Retina (tissue), 1 donor: ENCODE measurements at places on chromosomes 12 and 14.

DNA sequence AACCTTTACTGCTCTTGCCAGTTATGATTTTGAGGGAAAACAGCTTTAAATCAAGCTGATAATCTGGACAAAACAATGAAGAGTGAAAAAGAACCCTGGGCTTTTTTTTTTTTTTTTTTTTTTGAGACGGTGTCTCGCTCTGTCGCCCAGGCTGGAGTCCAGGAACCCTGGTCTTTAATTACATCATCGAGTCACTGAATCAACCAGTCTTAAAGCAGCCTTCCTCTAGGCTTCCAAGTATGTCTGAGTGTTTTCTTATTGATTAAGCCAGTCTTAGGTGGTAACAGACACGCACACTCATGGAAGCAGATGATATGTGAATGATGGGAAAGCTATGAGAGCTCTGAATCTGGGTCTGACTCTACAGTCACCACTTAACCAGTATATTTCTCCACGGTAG, 5.9 kb upstream of the VCPKMT start:
- DNase-seq = no peak

DNA sequence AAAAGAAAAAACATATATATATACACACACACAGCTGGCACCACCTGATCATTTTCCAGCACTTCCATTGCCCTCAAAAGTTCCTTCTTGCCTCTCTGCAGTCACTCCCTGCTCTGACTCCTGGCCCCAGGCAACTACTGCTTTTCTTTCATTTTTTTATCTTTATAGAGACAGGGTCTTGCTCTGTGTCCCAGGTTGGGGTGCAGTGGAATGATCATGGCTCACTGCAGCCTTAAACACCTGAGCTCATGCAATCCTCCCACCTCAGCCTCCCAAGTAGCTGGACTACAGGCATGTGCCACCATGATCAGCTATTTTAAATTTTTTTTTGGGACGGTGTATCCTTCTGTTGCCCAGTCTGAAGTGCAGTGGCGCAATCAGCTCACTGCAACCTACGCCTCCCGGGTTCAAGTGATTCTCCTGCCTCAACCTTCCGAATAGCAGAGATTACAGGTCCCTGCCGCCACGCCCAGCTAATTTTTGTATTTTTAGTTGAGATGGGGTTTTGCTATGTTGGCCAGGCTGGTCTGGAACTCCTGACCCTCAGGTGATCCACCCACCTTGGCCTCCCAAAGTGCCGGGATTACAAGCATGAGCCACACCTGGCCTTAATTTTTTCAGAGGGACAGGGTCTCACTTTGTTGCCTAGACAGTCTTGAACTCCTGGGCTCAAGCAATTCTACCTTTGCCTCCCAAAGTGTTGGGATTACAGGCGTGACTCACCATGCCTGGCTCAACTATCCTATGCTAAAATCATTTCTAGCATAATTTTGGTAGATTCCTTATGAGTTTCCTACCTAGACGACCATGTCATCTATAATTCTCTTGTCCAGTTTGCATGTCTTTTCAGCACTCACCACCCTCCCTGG, 7.8 kb downstream of the HSP90AA1 start:
- no peak for DNase-seq

DNA sequence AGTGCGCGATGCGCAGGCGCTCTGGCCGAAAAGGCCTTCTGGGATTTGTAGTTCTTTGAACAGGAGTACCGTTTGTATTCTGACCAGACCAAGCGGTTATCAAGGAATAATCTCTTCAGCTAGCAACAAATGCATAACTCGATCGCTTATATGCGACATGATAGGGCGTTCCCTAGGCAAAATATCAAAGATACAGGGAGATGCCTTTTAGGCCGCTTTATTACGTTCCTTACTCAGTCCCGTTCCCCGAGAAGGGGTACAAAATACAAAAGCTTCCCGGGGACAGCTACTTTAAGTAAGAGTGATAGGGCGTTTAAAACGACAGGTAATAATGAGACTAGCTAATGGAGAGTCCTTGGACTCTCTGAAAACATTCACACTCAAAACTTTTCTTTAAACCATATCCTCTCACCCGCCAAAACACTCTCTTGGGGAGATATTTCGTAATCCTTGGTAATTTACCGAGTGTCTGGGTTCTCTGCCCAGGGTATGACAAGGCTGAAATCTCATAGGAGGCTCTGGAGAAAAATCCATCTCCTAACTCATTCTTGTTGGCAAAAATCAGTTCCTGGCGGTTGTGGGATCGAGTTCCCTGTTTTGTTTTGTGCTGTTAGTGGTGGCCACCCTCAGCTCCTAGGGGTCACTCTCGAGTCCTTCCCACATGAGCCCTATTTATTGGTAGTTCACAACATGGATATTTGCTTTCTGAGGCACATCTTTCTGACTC, 412 bp upstream of the SNW1 start:
- peak; percentile 62 for DNase-seq

GRCh38 chr14:95575840-95576473, 41.1 kb downstream of the GLRX5 start:
- no peak for DNase-seq

DNA sequence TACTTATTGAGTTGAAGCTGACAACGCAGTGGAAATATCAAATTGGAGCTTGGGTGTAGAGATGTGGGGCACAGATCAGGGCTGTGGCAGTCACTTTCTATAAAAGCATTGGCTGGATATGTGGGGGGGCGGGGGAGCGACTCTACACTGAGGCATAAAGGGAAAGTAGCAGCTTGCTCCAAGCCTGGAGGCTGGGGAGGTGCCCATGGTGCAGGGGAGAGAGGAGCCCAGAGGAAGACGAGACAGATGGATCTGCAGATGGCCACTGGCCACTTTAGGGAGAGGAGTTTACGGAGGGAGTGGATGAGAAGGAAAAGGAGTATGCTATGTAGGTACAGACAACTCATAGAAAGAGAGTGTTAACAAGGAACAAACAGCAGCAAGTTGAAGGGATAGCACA, 13.5 kb upstream of the NGB start:
- no peak for DNase-seq

- peak; percentile 81 for DNase-seq
These were observed 23.8 kb upstream of the PHC1 start for GRCh38 chr12:8890313-8891085.

- no peak for DNase-seq
These were observed 17.6 kb upstream of the NR4A1 start for GRCh38 chr12:52033446-52034140.

- no peak for DNase-seq
These were observed 199.7 kb upstream of the LMNTD1 start for GRCh38 chr12:25752710-25753309.

DNA sequence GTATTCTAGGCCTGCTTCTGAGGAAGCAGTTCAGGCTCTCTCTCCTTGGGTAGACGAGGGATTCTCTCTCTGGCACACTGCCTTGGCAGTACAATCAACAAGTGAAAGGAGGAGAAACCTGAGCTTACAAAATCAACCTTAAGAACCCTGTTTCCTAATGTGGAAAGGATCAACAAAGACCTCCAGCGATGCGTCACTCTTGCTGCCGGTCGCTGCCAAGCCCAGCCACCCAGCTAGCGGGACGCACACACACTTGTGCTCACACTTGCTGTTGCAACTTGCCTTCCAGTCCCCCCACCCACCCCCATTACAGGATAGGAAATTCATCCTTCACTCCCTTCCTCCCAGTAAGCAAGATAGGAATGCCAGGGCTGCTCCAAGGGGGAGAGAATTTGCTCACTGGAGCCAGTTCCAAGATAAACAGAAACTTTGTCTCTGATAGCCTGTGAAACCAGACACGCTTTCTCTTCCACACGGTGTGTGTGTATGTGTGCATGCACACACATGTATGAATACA, 144.3 kb downstream of the BCL11B start:
- DNase-seq = no peak

- no peak for DNase-seq
These were observed 220.8 kb upstream of the NOS1 start for GRCh38 chr12:117582135-117582784.

- no peak for DNase-seq
These were observed 169.5 kb upstream of the FOXN3 start for GRCh38 chr14:89586258-89587135.

- peak; percentile 53 for DNase-seq
These were observed 15.0 kb downstream of the GXYLT1 start for GRCh38 chr12:42129595-42130204.

DNA sequence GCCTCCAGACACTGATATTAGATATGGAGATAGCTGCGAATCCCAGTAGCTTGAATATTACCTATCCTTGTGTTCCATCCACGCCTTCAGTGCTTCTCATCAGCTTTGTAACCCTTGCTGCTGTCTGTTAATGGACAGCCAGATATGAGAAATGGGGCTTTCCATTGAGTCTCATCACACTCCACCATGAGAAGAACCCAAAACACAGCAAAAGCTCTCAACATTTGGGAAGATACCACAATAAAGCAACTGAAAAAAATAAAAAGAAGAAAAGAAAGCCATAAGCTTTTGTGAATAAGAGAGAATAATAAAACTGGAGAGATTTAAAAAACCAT, 225.4 kb downstream of the GALC start:
- DNase-seq = no peak

GRCh38 chr12:104455578-104456416, 951 bp upstream of the CHST11 start:
- no peak for DNase-seq

GRCh38 chr14:74472601-74473000, 20.5 kb downstream of the NPC2 start:
- no peak for DNase-seq

DNA sequence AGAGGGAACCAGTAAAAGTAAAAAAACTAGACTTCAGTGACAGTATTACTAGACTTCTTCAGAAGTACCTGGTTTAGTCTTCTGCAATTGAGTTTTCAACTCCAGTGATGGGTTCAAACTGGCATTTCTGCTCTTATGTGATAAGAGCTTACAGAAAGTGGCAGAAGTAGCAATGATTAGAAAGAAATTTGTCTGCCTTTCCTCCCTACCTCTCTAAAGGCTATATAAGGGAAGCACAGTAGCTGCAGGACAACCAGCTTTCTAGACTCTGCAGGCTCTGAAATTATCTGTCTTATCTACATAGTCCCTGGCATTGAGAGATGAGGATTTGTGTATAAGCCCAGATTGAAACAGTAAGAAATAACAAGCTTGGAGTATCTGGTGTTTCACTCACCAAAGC, 107.5 kb downstream of the DAAM1 start:
- no peak for DNase-seq

GRCh38 chr12:121579981-121580868, 598 bp downstream of the KDM2B start:
- peak; percentile 80 for DNase-seq

DNA sequence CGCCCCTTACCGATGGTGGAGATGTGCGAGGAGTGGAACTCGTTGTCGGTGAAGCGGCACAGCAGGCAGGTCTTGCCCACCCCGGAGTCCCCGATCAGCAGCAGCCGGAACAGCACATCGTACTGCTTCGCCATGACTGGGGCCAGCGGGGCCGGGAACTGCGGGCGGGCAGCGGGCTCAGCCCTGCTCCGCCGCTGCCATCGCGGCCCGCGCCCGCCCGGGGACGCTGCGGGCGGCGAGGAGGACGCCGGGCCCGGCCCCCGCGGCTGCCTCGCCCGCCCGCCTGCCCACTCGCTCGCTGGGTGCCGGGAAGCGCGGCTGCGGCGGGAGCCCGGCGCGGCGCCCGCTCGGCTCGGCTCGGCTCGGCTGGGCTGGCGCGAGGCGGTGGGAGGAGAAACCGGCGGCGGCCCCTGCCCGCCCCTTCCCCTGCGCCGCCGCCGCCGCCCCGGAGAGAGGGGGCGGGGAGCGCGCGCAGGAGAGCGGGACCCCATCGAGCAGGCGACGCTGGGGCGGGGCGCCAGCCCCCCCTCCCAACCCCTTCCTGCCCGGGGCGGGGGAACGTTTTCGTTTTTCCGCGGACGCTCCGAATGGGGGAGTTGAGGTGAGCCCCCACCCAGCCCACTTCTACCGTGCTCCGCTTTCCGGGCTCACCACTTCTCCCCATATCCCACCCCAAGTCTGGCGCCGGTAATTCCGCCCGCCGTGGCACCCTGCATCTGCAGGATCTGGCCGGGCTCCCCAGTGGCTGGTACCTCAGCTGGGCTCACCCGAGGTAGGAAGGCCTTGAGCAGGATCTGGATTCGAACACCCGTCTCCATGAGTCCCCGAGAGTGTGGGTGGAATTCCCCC, at the start of gene RAB15:
Gene RAB15, minus strand, starts transcription at position 394 of the 849 bp plus-strand sequence. Its CDS starts 260 bp downstream, at position 134.
- DNase-seq = peak; percentile 62

- no peak for DNase-seq
These were observed 21.4 kb upstream of the HECTD1 start for GRCh38 chr14:31229009-31229408.

GRCh38 chr14:54003064-54003463, 46.4 kb upstream of the BMP4 start:
- no peak for DNase-seq
